ENCODE measurements at places on chromosomes 2 and 18.

- no peak for DNase-seq
Measured at GRCh38 chr2:43319541-43319940, 93.1 kb upstream of the ZFP36L2 start.

DNA sequence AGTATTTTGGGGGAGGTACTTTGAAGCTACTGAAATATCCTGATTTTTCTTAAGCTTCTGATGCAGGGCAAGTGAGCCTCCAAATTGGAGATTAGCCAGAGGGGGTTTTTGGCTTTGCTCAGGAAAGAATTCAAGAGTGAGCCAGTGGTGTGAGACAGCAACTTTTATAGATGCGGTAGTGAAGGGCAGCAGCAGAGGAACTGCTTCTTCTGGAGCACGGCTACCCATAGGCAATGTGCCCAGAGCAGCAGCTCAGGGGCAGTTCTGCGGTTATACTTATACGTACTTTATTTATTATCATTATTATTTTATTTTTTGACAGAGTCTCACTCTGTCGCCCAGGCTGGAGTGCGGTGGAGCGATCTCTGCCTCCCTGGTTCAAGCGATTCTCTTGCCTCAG lies 19.8 kb upstream of the NT5DC4 start:
- no peak for DNase-seq

DNA sequence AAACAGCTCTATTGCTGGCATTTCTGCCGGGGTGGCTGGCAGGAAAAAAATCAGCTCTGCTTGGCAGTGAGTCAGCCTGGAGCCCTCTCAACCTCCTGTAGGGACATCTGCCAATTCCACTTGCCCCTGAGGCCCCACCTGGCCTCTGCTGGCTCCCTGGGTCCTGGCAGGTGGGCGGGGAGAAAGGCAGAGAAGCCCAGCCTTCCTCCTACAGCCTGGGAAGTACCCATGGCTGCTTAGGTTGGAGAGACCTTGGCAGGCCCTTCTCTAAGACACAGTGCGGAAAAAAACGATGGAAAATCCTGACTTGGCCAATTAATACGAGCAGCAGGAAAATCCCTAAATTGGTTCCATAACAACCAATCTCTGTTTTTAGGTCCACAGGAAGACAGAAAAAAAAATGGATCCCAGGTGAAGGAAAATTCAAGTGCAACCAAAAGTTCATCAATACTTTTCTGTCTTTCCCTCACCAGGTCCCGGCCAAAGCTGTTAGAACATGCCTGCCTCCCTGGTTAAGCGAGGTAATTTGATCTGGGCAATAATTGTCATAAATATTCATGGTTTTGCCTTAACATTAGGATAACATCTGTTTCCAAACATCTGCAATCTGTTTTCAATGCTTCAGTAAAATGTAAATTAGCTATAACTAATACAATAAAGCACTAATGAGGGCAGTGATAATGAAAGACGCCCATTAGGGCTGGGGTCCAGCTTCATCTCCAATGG lies 245.9 kb downstream of the TFCP2L1 start:
- peak; percentile 1 for DNase-seq

GRCh38 chr2:204072443-204073324 lies 136.1 kb downstream of the ICOS start:
- DNase-seq: no peak

DNA sequence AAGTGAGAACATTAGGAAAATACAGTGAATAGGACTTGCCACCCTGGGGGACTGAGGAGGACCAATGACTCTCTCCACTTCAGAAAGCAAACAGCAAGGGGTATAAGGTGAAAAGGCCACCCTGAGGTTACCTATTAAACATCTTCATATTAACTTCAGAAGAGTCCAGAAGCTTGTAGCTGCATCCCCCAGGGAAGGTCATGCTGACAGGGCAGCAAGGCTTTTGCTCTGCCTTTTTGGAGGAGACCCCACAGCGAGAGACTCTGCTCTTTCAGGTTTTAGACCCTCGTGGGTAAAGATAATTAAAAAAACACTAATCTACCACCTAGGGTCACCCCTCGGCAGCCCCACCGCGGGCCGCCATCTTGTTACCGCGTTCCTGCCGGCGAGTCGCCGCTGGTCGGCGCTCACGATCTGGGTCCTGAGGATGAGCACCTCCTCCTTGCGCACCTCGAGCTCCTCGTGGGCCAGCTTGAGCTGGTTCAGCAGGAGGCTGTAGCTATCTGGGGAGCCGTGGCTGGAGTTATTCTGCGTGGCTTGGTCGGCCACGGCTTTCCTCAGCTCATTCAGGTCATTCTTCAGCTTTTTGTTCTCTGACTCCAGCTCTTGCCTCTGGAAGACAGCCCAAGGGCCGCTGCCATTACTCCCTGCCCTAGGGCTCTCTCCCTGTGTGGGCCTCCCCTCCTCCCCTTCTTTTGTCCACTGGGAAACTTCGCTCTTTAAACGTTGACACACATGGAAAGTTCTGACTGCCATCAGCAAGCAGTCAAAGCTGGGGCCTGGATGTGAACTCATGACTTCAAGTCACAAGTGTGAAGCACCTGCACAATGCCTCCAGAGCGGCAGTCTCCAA lies 50.7 kb upstream of the ACAA2 start:
- DNase-seq: no peak

- no peak for DNase-seq
Measured at GRCh38 chr18:54004828-54005227, 219.6 kb downstream of the MBD2 start.
